NCI-H1436 treated with DMSO at 0.1 percent for 48 hours (cell line): ENCODE measurements at places on chromosomes 12 and 14.

DNA sequence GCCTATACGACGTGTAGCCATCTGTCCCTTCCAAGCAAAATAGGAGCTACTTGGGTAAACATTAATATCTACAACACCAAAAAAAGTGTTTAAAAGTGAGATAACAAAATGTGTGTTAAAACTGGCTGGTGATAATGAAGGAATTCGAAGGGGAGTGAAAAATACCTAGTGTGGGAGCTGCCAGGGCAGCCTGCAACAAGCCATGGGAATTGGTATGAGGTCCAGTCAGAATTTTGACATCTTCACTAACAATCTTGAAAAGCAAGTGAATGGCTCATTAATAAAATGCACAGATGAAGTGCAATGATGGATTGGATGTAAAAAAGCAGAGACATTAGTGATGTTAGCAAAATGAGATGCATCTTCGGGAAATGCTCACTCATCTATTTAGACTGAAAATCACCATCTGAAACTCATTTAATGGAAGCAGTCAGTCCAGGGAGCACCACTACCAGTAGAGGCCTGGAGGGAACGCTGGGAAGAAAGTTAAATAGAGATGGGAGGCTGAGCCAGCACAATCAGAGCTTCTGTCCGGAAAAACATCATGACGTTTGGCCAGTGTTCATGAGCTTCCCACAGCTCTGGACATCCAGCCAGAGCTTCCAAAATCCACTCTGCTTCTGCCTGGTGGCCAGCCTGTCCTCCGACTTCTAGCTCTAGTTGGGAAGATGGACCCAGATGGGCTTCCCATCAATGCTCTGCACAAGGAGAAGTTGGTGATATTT lies 405.0 kb upstream of the TMTC1 start:
- no peak for DNase-seq

DNA sequence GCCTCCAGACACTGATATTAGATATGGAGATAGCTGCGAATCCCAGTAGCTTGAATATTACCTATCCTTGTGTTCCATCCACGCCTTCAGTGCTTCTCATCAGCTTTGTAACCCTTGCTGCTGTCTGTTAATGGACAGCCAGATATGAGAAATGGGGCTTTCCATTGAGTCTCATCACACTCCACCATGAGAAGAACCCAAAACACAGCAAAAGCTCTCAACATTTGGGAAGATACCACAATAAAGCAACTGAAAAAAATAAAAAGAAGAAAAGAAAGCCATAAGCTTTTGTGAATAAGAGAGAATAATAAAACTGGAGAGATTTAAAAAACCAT lies 225.4 kb downstream of the GALC start:
- no peak for DNase-seq

DNA sequence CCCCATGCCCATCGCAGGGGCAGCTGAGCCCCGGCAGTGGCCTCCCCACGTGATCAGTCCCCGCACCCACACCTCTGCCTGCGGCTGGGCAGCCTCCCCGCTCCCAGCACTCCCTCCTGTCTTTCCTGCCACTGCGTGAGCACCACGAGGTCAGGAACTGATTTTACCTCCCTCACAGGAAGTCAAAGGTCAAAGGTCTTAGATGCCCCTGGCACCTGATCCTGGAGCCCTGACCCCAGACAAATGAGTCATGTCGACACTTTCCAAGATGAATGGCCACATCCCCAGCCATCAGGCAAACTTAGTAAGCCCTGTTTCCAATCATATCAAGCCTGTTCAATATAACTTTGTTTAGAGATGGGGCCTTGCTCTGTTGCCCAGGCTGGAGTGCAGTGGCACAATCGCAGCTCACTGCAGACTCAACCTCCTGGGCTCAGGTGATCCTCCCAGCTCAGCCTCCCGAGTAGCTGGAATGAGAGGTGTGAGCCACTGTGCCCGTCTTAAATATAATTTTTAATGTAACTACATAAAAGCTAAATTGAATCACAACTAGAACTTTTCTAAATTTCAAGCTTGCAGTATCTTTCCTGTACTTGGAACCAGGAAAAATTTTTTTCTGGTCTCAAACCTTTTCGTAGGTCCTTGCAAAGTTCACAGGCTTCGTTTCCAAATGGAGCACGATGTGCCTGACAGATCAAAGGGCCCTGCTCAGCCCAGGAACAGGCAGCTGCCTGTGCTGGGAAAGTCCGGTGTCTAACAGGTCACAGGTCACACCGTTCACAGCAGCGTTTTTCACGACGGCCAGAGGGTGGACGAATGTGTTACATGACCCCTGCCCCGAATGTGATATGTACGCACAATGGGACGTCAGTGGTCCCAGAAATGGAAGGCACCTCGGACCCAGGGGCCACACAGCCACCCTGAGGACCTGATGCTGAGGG lies 1.9 kb downstream of the LRCOL1 start:
- DNase-seq, result no peak

GRCh38 chr12:26830783-26831551 lies 2.0 kb downstream of the ITPR2 start:
- no peak for DNase-seq

GRCh38 chr14:95291859-95292542 lies 27.7 kb downstream of the CLMN start:
- peak; percentile 14 for DNase-seq

- no peak for DNase-seq
Measured at GRCh38 chr14:64198486-64198885, 95.7 kb downstream of the ESR2 start.

- no peak for DNase-seq
Measured at GRCh38 chr12:106760184-106760531, 14.3 kb upstream of the RIC8B start.

DNA sequence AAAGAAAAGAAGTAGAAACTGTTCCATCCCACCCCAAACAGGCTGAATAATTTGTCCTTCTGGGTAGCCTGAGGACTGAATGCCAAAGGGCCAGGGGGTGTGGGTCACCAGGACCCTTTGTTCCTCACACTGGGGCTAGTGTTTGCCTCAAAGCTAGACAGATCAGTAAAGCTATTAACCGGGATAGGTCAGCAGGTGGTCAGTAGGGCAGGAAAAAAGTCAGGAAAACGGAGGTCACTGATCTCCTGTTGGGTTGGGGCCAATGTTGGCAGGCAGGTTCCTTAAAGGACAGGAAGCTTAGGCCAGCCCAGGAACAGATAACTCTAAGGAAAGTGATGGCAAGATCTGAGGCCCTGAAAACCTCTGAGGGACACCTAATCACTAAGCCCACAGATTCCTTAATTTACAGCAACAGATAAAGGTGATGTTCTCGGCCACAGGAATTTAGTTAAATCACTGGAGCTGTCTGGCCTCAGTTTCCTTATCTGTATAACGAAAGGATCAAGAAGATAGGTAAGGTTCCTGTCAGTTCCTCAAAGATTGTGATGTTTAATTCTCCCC lies 22.7 kb upstream of the TMPO start:
- DNase-seq, result no peak

- no peak for DNase-seq
Measured at GRCh38 chr14:91614187-91614586, 104.1 kb upstream of the PPP4R3A start.

GRCh38 chr12:89339526-89339925 lies 12.8 kb downstream of the DUSP6 start:
- DNase-seq, result no peak

DNA sequence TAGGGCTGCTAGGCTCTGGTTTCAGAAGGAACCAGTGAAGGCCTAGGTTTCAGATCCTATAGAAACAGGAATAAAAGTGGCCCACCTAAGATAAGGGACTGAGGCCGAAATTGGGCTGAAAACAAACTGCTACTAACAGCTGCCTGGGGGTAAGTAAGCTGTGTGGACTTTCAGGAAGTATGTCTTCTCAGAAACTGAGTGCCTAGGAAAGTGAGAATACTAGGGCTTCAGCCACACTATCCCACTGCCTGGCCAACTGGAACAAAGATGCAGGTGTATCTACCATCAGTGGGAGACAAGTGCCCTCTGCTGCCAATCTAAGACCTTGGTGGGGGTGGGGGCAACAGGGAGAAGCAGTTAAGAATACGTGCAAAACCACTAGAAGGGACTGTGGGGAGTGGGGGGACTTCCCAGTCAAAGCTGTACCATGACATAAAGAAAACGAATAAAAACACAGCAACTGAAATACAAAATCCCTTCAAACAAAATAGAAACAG lies 82.5 kb downstream of the MED13L start:
- DNase-seq, result no peak

DNA sequence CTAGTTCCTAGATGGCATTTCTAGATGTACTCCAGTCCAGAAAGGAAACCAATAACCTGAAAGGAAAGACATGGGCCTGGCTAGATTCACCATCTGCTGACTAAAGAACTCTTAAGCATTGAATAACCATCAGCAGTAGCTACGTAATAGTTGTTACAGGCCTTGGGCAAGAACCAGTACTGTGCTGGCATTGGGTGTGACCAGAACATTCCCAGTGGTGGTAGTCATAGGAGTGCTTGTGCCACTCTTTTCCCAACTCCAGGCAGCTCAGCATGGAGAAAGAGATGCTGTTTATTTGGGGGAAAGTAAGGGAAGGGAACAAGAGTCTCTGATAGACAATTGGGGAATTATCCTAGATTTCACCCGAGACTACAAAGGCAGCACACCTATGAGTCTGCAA lies 333.3 kb downstream of the SLC16A7 start:
- no peak for DNase-seq

DNA sequence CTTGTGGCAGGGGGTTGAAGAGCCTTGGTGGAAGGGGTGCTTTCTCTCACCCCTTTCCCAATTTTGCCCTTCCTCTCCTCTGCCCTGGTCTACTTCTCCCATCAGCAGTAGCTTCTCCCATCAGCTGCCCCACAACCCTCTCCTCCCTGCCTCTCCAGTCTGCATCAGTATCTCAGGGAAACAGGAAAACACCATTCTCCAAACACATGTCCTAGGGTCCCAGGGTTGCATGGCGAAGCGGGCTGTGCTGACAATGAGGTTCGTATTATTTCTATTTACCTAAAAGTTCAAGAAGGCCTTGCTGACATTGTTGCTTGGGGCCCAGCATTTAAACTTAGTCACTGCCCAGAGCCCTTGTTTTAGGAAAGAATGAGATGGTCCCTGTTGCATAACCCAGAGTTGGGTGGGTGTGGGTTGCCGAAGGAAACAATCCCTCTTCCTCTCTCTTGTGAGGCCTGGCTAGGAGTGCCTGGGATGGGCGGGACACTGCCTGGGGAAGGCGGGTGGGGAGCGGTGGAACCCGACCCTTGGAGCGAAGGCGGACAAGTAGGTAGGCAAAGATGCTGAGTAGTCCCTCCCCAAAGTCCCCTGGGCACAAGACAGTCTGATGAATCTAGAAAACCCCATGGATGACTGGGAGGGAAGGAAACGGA lies 1.3 kb upstream of the IGFBP6 start:
- no peak for DNase-seq

DNA sequence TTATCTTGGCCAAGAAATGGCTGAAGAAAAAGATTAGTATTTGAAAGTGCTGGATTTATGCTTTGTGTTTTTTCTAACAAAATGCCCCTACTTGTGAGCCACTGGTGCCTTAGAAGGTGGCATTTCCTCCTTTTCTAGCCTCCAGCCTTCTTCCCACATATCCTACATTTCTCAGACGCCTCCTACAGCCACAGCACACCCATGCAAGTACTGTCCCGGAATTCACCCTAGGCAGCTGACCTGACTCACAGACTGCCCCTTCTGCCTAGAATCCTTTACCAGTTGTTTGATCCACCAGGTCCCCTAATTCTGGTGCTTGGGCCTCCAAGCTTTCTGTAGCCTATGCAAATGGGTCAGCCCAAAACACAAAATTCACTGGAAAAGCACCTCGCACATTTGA lies 166.0 kb downstream of the FOXN3 start:
- no peak for DNase-seq

- no peak for DNase-seq
Measured at GRCh38 chr12:25051656-25052195, 102.8 kb upstream of the BCAT1 start.

- DNase-seq, result no peak
Measured at GRCh38 chr12:31868965-31869364, 90.2 kb upstream of the RESF1 start.

GRCh38 chr14:68658943-68659931 lies 133.6 kb downstream of the ZFP36L1 start:
- no peak for DNase-seq
